ENCODE measurements at places on chromosomes 5 and 9. TPM values are rescaled to one million over a fixed set of nuclear protein-coding genes. Genes with fewer than 3 reads are reported as not detected.

The HAVCR2 gene
- 16.1 TPM for total RNA-seq

The IRX1 gene
- total RNA-seq = 0.14 TPM

The RIGI gene
- total RNA-seq = 7.7 TPM

The GDNF gene
- 0.28 TPM for total RNA-seq

The C5orf58 gene
- total RNA-seq = not detected

The SHOC1 gene
- not detected for total RNA-seq

The GABRA6 gene
- total RNA-seq = not detected

The PTGS1 gene
- 30.2 TPM for total RNA-seq

The CDC20B gene
- total RNA-seq = not detected

The CCL28 gene
- 4.0 TPM for total RNA-seq

The SEMA5A gene
- 17.6 TPM for total RNA-seq

The CAVIN4 gene
- total RNA-seq = 0.51 TPM

The CCDC192 gene
- total RNA-seq = not detected

The GPR150 gene
- total RNA-seq = 0.23 TPM
